ENCODE measurements at places on chromosomes 5 and 9.

DNA sequence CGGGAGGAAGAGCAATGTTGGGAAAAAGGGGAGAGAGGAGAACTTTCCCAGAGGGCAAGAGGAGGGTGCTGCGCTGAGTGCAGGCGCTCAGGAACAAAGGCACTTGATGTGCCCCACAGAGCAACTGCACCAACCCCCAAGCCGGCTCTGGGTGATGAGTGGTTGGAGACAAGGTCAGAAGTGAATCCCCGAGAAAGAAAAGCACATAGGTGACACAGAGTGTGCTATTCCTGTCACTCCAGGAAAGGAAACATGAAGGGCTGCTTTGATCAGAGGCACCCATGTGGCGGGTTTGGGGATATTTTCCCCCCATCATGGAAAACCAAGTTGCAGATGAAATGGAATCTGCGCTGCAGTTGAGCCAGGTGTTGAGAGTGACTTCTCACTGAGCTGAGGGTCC is 20.7 kb upstream of the SLC25A48 start:
- no peak for DNase-seq

DNA sequence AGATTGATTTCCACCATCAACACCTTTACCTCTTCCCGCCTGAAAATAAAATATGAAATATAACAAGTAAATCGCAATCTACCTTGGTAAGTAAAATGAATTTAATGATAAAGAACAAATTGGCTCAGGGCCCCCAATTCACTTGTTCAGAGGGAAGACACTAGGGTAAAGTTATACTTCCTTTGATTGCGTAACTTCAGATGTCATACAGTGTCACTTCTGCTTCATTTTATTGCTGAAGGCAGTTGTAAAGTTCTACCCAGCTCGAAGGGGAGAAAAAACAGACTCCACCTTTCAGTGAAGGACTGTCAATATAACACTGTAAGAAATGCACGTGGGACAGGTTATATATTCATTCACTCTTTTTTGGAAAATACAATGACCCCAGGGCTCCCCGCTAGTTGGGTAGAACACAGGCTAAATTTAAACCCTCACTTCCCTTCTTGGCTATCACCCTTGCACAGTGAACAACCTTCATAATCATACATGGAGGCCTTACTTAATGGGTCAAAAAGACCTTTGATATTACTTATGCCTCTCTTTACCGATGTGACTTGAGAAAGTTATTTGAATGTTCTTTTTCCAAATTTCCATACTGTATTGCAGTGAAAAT is 848.8 kb downstream of the MAT2B start:
- DNase-seq, result no peak

- no peak for DNase-seq
Observed at GRCh38 chr9:69079186-69079585, 43.6 kb downstream of the FXN start.

DNA sequence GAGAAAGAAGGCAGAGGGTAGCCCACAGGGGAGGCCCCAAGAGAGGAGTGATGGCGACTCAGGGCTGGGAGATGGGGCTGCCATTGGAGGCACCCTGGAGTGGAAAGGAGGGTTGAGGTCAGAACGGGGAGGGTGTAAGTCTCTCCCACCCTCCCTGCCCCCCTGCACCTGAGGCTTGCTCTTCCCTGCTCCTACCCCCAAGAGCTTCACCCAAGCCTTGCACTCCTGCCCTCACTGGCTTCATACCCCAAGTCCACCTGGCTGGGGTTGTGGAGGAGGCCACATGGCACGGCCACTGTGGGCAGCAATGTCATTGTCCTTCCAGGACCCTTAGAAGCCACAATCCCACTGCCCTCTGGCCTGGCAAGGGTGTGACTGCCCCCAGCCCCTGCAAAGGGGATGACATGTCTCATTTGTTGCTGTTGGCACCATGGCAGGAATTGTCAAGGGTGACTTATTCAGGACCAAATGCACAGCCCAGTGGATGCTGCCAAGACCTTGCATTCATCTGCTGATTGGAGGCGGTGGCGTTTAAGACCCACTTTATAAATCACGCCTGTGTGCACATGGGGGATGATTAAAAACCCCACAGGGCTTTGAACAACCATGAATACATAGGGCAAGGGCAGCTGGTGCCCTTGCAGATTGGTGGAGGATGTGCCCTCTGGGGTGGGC is 47.6 kb upstream of the RNU6ATAC start:
- DNase-seq, result no peak

DNA sequence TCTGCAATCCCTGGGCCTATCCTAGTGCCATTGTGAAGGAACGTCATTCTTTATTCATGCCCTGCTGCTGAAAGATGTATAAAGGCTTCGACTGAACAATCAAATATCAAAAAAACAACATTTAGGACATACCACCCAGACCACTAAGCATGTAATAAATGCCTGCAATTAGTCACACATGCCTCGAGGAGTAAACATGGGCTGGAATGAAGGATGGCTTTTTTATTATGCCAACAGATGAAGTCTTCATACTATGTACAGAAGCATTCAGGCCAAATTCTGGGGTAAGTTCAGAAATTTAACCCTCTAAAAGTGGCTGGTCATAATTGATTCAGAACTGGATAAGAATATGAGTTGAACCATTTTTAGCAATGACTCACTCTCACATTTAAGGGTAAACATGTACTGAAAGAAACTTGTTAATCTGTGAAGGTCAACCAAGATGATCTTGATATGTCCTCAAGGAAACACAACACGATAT is 38.1 kb downstream of the FAM240B start:
- no peak for DNase-seq

- no peak for DNase-seq
Observed at GRCh38 chr9:114375386-114376175, 12.2 kb downstream of the AKNA start.

DNA sequence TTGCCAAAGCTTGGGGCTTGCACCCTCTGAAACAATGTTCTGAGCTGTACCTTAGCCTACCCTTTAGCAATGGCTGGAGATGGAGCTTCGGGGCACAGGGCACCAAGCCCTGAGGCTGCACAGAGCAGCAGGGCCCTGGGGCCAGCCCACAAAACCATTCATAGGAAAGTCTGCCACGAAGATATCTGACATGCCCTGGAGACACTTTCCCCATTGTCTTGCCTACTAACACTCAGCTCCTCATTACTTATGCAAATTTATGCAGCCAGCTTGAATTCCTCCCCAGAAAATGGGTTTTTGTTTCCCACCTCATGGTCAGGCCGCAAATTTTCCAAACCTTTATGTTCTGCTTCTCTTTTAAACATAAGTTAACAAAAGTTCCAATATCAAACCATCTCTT is 105.7 kb downstream of the DTWD2 start:
- no peak for DNase-seq

DNA sequence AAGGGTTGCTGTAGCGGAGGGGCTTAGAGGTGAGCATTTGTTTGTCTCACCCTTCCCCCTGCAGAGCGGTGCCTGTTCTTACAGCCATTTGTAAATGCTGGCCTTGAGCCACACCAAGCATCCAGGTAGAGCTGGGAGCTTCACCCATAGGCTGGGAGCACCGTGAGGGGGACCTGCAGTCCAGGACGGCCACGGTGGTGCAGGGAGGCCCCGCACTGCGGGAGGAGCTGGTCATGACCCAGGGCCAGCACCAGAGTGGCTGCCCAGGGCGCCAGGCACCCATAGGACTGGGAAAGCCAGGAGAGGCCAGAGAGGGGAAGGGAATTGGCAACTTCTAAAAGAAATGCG is 197.3 kb upstream of the ADAMTS16 start:
- DNase-seq, result no peak

DNA sequence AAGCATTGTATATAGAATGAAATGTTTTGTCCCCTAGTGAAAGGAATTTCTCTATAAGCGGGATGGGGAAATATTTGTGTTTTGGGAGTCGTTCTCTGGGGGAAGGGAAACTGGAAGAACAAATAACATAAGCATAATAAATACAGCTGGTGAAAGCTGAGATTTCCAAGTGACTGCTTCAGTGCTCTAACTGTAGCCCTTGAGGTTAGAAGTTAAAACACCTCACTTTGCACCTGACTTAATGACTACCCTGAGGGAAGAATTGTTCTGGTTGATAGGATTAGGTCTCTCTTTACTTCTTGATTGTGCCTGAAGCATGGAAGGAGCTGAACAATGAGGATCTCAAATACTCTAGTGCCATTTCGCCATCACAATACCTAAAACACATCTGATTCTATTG is 307.4 kb downstream of the MAN2A1 start:
- DNase-seq, result no peak

DNA sequence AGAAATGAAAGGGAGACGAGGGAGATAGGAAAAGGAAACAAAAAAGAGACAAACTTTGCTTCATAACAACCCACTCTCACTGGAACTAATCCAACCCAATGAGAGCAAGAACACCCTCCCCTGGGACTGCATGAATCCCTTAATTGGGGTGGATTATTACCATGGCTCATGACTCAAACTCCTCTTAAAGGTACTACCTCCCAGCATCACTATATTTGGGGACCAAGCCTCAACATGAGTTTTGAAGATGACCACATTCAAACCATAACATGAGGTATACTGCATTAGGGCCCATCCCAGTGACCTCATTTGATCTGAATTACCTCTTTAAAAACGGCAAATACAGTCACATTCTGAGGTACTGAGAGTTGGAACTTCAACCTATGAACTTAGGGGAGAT is 8.0 kb downstream of the MTAP start:
- DNase-seq, result no peak

DNA sequence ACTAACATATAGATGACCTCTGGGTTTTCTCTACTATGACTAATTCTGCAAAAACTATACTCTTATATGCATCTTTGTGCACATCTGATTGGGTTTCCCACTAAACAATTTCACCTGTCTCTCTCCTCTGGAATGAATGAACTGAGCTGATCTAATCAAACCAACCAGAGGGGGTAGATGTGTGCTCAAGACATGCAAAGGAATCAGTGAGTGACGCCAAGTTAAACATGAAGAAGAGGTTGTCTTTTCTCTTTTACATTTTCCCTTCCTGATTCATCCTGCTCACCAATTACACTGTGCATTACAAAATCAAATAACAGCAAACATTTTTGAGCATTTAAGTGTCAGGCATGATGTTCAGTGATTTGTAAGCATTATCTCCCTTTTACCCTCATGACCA is 29.6 kb upstream of the GRXCR2 start:
- DNase-seq, result no peak

GRCh38 chr9:136622538-136622948 is 40.2 kb upstream of the EGFL7 start:
- DNase-seq, result no peak

DNA sequence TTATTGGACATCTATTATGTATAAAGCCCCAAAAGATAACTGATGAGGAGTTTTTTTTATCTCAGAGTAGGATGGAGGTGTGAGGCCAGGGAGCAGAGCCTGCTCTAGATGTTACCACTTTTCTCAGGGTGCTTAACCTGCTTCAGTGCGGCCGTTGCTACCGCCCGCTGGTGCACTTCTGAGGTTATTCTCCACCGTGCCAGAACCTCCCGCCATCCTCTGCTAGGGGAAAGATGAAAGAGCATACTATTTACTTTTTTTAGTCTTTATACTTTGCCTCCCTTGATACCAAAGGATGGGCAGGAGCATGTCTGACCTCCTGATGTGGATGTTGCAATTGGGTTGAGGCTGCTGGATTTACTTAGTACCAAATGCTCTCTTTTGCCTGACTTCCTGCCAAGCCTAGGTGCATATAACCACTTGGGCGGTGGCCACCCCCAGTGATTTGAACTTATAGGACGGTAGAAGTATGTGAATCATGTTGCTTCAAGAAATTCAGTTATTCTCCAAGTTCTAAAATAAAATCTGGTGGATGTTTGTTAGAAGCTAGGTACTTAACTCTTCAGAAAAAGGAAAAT is 71.1 kb upstream of the HSPB3 start:
- DNase-seq, result no peak

GRCh38 chr5:96977228-96977627 is 41.3 kb downstream of the LNPEP start:
- DNase-seq, result no peak

DNA sequence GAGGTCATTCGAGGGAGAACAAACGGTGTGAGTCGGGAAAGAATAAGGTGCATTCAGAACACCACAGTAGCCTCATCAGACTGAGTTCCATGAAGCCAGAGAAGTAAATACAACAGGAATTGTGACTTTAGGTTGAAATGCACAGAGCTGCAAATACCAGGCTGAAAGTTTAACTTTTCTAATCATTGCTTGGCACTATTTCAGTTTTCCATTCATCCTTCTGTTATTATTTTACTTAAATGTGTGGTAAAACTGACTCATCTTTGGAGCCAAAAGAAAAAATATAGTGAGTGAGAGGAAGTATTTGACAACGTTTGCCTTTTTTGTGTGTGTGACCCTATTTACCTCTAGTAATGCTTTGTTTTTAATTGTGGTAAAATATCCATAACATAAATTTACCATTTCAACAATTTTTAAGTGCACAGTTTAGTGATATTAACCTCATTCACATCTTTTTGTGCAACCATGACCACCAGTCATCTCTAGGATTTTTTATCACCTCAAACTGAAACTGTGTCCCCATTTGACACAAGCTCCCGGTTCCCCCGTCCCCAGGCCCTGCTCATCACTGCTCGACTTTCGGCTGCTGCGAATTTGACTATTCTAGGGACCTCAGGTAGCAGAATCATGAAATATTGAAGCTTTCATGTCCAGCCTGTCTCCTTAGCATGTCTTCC is 166.8 kb downstream of the HSD17B3 start:
- no peak for DNase-seq

DNA sequence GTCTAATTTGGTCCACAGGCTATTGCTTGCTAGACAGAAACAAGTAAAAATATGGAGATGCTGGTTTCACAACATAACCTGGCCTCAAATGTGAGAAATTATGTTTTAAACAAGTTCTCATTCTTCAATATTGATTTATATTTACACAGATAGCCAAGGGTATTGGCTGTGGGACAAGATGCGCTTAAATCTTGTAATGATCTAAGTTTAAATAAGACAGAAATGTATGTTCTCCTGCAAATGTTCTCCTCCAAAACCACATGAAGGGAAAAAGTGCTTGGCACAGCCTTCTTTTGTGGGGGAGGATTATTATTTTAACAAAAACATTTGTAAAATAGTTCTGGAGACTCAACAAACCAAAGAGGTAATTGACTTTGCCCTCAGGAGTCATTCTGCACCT is 356.0 kb downstream of the DMAC1 start:
- DNase-seq, result no peak

GRCh38 chr5:59568161-59568560 is 325.4 kb downstream of the PDE4D start:
- no peak for DNase-seq

GRCh38 chr5:154647114-154647760 is 107.9 kb upstream of the LARP1 start:
- DNase-seq, result no peak

DNA sequence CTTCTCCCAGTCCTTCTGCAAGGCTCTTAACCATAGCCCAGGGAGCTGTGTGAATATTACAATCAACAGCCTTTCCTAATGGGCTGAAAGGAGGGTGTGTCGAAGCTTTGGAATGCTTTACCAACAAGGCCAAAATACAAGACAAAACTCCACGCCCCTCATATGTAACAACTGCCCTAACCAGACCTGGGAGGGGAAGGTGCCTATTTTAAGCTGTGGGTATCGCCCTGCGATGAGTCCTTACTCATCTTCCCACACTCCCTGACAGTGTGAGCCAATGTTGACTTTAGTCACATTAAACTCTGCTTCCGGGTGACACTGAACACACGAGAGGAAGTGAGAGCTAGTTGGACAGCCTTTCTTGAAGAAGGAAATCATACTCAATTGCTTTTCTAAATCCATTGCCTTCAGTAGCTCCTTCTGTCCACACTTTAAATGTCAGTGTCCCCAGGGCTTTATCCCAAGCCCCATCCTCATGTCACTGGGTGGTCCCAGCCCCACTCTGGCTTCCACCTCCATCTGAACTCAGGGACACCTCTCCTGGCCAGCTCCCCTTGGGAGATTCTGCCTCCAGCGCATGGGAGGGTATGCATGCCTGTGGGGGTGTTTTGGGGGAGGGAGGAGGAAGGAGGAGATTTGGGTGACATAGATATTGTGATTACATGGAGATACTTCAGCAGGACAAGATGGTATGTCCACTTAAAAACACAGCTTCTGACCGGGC is 6.5 kb upstream of the TBC1D9B start:
- DNase-seq, result no peak
